ENCODE measurements at places on chromosomes 2 and 18.
A peak's percentile ranks its signal among the peaks of the same experiment; 100 is the strongest.

GRCh38 chr18:79216176-79216575, 147.0 kb downstream of the ATP9B start:
- no peak for DNase-seq

DNA sequence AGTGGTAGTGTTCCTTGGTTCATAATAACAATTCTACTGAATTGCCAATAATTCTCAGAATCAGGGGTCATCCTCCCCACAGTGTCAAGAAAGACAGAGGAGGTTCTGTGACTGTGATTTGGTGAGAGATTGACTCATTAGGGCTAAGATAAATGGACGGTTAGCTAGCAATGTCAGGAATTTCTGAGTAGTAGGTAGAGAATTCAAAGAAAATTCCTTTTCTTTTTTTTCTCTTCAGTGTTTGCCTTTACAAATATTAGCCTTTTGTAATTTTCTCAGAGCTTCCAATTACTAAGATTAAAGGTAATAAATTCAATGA, 16.8 kb upstream of the CRIM1 start:
- DNase-seq = no peak

DNA sequence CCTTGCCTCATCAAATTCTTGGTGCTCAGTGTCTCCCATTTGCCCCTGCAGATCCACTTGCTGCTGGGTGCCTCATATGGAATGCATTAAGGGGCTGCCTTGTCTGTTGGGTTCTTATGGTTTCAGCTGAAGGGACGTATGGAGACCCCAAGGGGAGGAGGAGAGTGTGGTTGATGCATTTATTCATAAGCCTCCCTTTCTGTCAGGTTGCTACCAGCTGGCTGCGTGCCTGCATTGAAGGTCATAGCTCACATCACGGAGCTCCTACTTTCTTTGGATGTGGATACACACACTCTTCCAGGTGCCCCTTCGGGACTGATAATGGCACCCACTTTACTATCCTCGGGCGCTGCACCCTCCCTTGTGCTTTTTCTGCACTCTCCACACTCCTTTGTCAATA, 377.9 kb downstream of the SLC4A3 start:
- DNase-seq = no peak

GRCh38 chr2:37575780-37576179, 95.7 kb downstream of the CDC42EP3 start:
- no peak for DNase-seq

DNA sequence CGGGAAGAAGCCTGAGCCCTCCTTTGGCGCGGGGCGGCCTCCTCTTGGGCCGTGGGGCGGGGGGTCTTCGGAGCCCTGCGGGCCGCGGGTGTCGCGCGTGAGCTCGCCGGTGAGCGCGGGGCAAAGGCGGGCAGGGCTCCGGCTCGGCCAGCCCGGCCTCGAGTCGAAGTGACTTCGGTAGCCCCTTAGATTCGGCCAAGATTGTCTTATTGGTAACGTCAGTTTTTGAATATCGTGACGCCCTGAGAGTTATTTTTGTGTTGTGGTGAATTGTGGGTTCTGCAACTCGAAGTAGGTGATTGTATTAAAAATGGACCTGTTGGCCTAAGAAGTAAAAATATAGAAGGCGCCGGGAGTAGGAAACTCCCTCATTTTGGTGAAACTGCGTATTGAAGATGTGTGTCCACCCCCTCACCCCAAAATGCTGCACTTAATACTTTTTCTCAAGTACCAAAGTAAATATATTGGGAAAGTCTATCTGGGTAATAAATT, 669 bp downstream of the MARCHF7 start:
- peak; percentile 48 for DNase-seq

GRCh38 chr18:688323-688722, 24.1 kb downstream of the ENOSF1 start:
- DNase-seq = no peak

DNA sequence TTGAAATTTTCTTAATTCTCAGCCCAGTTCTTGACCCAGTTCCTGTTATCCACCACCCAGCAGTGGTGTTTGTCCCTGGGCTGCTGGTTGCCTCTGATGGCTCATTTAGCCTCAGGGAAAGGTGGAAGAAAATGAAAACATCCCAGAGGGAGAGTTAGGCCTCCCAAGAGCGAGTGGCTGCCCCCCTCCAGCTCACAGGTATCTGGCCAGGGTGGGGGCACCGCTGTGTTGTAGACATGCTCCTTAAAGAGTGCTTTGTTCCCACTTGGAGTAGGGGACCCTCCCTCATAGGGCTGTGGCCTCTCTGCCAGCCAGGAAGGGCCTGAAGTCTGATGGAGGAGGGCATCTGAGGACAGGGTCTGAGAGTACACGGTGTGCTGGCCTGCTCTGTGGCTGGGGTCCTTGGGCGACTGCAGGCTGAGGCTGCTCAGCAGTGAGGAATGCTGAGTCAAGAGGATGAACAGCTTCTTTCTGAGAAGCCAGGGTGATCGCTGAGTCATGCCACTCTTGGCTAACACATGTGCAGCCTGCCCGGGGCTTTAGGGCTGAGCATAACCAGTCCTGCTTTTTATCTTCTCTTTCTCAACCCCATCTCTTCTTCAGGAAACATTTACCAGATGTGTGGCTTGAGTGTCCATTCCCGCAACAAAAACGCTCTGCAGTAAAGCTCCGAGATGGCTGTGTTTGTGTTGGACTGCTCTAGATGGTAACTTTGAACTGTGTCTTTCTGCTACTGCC, 72.3 kb downstream of the IL1R2 start:
- DNase-seq = no peak

DNA sequence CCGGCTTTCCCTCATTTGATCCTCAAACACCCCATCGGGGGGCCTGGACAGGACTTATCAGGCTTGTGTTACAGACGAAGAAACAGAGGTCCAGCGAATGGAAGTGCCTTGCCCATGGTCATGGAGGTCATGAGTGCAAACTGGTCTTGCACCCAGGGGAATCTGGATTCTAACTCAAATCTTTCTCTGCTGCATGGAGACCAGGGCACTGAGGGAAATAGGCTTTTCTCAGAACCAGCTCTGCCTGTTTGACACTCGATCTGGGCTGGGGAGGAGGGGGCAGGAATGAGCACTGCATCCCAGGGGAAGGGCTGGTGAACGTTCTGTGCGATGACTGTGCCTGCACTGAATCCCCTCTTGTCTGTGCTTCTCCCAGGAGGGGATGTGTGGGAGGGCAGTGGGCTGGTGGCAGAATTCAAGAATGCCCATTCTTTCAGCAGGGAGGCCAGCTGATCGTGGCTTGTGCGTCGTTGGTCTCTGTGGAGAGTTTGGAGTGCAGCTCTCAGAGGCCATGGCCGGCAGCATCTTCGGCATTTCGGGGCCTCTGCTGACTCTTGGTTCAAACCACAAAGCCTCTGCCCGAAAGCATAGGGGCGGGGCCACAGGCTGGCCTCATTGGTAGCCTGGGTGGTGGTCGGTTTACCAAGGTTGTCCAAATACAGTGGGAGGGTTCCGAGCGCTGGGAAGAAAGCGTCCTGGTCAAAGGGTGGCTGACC, 171.6 kb downstream of the DDX1 start:
- DNase-seq = no peak

- DNase-seq = no peak
These were observed 41.4 kb downstream of the TRAPPC12 start for GRCh38 chr2:3420769-3421397.

Measured in GM13977 (cell line).